Kidney tubule cell (primary cell): ENCODE measurements at places on chromosomes 2 and 18.

GRCh38 chr2:231821908-231822307, 35.7 kb downstream of the COPS7B start:
- no peak for DNase-seq

DNA sequence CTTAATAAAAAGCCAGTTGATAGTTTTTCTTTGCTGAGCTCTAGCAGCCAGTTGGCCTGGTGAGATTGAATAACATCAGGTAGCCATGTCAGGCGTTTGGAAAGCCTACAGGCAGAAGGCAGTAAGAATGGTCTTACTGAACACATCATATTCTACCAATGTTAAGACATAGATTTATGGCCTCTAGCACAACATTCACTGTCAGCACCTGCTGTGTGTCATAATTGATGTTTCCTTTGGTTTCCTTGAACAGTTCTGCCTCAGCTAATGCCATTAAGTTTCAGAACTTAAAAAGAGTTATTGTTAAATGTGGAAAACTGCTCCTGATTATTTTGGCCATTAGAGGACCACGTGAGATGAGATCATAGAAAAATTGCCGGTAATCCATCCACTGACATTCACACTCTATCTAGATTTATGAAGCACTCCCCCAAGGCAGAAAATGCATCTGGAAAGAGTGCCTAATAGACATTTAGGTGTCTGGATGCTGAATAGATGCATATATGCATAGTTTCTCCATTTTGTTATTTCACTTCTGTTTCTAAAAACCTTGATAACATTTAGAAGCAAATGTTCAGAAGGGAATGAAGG, 434.7 kb downstream of the PTPRM start:
- no peak for DNase-seq

GRCh38 chr2:202114291-202114690, 41.2 kb downstream of the KIAA2012 start:
- no peak for DNase-seq

DNA sequence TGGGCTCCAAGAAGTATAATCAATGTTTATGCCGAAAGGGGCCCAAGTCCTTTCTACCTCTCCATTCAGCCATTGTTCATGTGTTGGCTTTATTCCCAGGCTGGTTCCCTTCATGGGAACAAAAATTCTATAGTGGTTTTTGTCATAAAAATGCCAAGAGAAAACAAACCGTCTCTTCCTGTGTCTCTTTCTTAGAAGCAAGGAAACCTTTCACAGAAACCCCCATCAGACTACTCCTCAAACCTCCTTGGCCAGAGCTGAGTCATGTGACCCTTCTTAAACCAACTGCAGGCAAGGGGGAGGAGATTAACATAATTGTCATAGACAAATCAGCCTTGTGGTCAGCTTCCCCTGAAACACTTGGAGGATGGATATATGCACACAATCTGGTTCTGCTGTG, 75.1 kb upstream of the TANK start:
- no peak for DNase-seq

DNA sequence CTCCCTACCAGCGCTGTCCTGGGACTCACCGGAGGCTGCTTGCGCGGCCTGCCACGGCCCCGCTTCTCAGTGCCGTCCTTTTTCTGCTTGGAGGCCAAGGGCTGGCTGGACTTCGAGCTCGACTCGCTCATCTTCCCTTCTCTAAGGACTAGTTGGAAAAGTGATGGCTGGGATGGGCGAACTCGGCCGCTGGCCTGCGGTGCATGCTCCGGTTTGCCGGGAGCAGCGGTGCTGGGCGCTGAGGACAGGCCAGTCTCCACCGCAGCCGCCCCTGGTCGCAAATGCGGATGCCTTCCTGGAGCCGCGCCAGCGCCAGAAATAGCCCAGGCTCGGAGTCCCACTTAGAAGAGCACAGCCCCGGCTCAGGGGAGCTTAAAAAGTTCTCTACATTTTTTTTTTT, 3.1 kb downstream of the C2orf81 start:
- DNase-seq = no peak

DNA sequence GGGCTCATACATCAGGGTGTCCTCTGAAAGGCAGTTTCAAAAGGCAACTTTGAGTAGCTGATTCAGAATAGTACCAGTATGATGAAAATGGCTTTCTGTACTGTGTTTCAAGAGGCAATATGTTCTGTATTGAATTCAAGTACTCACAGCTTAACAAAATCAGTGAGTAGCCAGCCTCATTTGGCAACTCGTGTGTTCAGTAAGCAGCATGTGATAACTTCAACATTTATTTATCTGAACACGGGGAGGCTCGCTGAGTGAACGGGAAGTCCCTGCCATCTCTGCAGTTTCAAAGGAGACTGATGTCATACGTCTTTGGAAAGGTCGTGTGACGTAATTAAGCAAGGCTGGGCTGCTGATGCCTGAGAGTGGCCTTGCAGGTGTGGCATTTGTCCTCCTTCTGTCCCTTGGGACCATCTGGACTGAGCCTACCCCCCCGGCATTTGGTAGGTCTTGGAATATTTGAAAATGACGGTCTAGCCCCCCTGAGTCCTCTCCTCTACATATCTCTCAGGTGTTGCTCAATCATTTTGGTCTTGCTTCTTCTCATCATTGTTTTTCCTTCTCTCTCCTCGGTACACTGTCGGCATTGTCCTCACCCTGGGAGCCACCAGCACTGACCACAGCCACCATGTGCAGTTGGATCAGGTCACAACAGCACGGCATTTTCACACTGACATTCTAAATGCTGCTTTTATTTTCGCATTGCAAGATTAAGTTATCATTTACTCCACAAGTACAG, 62.8 kb downstream of the SMIM21 start:
- DNase-seq = no peak

GRCh38 chr18:29156531-29156930, 979.6 kb upstream of the CDH2 start:
- DNase-seq = no peak

DNA sequence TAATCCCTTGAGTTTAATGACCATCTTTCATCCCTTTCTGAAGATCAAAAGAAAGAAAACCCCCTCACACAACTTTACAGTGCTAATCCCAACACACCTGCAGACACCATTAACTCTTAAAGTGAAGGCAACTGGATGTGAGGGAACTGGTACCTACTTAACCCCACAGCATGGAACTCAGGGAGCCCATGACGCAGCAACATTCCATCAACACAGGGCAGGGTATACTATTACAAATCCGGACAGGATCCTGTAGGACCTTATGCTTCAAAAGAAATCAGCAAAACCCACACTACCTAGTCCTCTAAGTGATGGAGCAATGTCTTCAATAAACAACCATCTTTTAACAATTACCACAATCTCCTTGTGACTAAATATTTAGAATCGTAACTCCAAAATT, 78.6 kb downstream of the FARSB start:
- DNase-seq = no peak

DNA sequence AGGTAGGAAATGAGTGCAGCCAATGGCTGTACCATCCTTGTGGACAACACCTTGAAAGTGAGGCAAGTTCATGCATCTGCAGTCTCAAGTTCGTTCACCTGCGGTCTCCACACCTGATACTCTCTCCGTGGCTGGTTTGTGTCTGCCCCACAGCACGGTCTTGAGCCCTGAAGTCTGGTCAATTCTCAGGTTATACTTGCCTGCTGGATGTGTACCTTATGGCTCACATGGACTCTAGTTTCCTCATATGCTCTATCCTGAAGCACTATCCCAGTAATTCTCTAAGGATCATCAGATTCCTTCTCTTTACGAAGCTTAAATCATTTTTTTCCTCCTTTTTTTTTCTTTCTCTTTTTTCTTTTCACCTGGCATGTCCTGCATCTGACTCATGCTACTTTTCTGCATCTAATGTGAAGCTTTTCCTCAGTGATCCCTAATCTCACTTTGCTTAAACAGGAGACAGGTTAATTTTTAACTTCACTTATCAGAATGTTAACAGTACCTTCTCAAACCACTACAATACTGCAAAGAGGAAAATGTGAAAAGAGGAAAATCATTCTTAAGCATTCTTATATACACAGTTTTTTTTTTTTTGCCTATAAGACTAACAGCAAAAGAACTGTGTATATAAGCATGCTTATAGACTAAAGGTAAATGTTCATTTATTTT, 511.2 kb downstream of the SOX11 start:
- DNase-seq = peak; percentile 47

DNA sequence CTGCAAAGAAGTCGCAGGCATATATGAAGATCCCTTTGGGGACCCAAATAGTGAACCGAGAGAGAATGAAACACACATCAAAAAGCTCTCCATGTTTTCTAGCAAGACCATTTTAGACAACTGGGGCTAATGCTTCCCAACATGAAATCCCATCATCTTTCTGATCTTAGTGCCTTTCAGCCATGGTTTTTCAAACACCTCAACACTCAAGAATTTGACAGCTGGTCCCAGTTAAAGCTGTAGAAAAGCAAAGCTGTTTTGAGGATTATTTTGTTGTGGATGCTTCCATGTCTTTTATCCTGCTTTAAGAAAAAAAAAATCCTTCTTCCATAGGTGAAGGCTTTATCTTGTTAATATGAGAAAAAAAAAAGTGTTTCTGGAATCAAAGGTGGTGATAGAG, 259.1 kb downstream of the STK39 start:
- DNase-seq = no peak

DNA sequence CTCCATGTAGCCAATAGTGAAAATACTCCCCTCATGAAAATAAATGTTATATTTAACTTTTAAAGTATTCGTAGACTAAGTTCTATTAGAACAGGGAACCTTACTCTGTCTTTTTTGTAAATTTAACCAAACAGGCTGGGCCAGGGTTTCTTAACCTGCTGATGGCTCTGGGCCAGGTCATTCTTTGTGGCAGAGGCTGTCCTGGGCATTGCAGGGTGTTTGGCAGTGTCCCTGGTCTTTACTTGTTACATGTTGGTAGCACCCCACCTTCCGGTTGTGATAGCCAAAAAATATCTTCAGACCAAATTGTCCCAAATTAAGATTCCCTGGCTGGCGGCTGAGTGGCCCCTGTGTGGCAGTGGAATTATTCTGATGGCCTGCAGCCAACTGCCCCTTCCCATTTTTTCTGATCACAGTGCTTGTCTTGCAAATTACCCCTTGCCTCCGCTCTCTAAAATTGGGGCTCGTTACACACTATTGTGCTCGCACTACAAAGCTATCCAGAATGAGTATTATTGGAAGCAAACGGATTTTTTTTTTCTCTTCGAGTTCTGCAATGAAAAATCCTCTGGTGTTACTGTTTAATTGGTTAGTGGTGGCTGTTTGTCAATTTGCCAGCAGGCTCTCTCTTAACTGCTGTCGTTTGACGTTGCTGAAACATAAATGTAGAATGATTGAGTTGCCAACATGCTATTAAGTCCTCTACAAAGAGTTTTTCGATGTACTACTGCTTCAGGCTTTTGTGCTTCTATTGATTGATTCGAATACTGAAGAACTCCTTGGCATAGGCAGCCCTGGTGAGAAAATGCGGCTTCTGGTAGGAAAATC, 216.9 kb downstream of the SH3RF3 start:
- no peak for DNase-seq
